ENCODE measurements at places on chromosomes 2 and 18. TPM values are rescaled to one million over a fixed set of nuclear protein-coding genes. Genes with fewer than 3 reads are reported as not detected.

The MC5R gene
- not detected for total RNA-seq

The POMC gene
- 7.7 TPM for total RNA-seq

The RAX gene
- not detected for total RNA-seq

The FMNL2 gene
- 68.0 TPM for total RNA-seq

The TRIM43B gene
- total RNA-seq: 0.63 TPM

The AMER3 gene
- not detected for total RNA-seq

The HOXD12 gene
- total RNA-seq: not detected

The HOXD13 gene
- not detected for total RNA-seq

The CYP27A1 gene
- total RNA-seq: 32.0 TPM

The GLI2 gene
- total RNA-seq: 4.8 TPM

The MERTK gene
- 2.7 TPM for total RNA-seq

The SATB2 gene
- 5.5 TPM for total RNA-seq

The VIL1 gene
- total RNA-seq: not detected

The EPHA4 gene
- total RNA-seq: 6.6 TPM

The FABP1 gene
- total RNA-seq: not detected

The MEP1B gene
- total RNA-seq: not detected

The OR6B2 gene
- total RNA-seq: not detected

The NBEAL1 gene
- total RNA-seq: 14.8 TPM

The FAM124B gene
- not detected for total RNA-seq

The GALNT3 gene
- total RNA-seq: 22.9 TPM

Data from kidney epithelial cell (primary cell).